Activated T-helper 2 cell treated with anti-CD3 and anti-CD28 coated beads, Interferon-gamma antibody, Interleukin-2, Interleukin-4, amounts not matched to agents 10 μg/mL and 5 μg/mL and 100 μg/mL, durations not matched to agents 14 hours and 24 hours and 36 hours (primary cell): ENCODE measurements at places on chromosomes 11 and 22.

- H3K27me3 ChIP-seq = no peaks in the 10 kb centered on the region
- H3K36me3 ChIP-seq = no peaks in the 10 kb centered on the region
Measured at GRCh38 chr11:122023614-122024250, 92.3 kb downstream of the BLID start.

DNA sequence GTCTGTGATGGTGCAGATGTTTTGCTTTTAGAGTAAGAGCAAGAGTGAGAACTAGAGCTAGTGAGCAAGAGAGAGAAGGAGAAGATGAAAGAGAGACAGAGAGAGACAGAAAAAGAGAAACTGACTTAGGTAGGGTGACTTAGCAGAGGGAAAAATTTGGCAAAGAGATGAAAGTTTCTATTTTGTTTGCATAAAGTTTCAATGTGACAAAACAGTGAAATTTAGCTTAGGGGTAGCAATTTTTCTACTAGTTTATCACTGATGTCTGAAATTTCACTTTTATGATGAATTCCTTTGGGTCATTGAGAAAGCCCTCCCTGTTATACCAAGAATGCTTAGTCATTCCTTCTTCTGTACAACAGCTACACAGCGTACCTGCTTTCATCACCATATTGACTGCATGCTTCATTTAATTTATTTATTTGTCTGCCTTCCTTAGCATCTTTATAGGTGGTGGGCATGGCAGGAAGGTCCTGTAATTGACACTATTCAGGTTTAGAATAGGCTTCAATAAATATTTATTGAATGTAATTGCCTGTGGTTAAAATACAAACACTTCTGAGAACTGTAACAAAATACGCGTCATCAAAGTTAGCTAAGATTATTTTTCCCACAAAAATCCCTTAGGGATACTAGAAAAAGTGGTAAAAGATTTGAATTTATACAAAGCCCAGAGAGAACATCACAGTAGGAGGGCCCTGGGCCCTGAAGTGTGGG is 19.9 kb upstream of the CTSC start:
- H3K4me1 ChIP-seq = peaks cover 44% of the 10 kb centered on the region
- H3K4me3 ChIP-seq = peak overlapping the region; percentile 28
- H3K36me3 ChIP-seq = no peaks in the 10 kb centered on the region
- peak overlapping the region; percentile 74 for H3K27ac ChIP-seq
- H3K27me3 ChIP-seq = no peaks in the 10 kb centered on the region

DNA sequence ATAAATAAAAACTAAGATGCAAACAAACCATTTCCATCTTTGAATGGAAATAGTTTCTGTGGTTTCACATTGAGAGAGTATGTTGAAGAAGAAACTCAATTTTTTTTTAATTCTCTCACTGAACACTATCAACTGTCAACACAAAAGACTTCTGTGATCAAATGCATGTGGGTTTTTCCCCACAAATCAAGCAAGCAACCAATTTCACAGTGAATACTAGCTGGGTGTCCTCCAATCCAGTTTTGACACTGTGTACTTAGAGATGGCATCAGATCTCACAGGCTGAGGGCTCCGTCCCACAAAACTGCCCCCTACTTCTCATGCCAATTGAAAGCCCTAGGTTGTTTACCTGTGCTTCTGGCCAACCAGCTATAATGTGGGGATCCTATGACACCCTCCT is 34.5 kb downstream of the CTSC start:
- H3K36me3 ChIP-seq = peaks cover 94% of the 10 kb centered on the region
- peaks cover 37% of the 10 kb centered on the region for H3K4me1 ChIP-seq
- peak overlapping the region; percentile 62 for H3K27ac ChIP-seq
- no peaks in the 10 kb centered on the region for H3K27me3 ChIP-seq
- no peak overlapping the region for H3K4me3 ChIP-seq
- no peak for DNase-seq

- H3K27ac ChIP-seq = no peak overlapping the region
- H3K27me3 ChIP-seq = peaks cover 45% of the 10 kb centered on the region
- no peak for DNase-seq
- peaks cover 4% of the 10 kb centered on the region for H3K4me1 ChIP-seq
- H3K36me3 ChIP-seq = no peaks in the 10 kb centered on the region
Measured at GRCh38 chr11:9076661-9077060, 14.7 kb downstream of the SCUBE2 start.

GRCh38 chr11:75591371-75591770 is 29.3 kb downstream of the SERPINH1 start:
- peaks cover 28% of the 10 kb centered on the region for H3K27me3 ChIP-seq
- no peak for DNase-seq
- peaks cover 4% of the 10 kb centered on the region for H3K4me1 ChIP-seq
- no peaks in the 10 kb centered on the region for H3K36me3 ChIP-seq

GRCh38 chr11:15106201-15106965 is 8.3 kb upstream of the INSC start:
- H3K27ac ChIP-seq = no peak overlapping the region
- H3K4me3 ChIP-seq = no peak overlapping the region
- peaks cover 9% of the 10 kb centered on the region for H3K27me3 ChIP-seq
- H3K36me3 ChIP-seq = no peaks in the 10 kb centered on the region

GRCh38 chr11:64373598-64373974 is 14.6 kb downstream of the RPS6KA4 start:
- H3K27me3 ChIP-seq = no peaks in the 10 kb centered on the region
- no peaks in the 10 kb centered on the region for H3K4me1 ChIP-seq
- no peak overlapping the region for H3K27ac ChIP-seq
- peaks cover 14% of the 10 kb centered on the region for H3K36me3 ChIP-seq
- H3K4me3 ChIP-seq = no peak overlapping the region
